ENCODE measurements at places on chromosomes 3 and 15.

GRCh38 chr3:197289726-197290125 is 8.7 kb downstream of the DLG1 start:
- no peak for DNase-seq

- DNase-seq: no peak
These were observed 57.3 kb downstream of the ACAP2 start for GRCh38 chr3:195385526-195385925.

- no peak for DNase-seq
These were observed 232.1 kb downstream of the NECTIN3 start for GRCh38 chr3:111303760-111304159.

GRCh38 chr15:38508647-38509046 is 54.7 kb downstream of the FAM98B start:
- no peak for DNase-seq

GRCh38 chr3:152266221-152266995 is 2.3 kb upstream of the MBNL1 start:
- no peak for DNase-seq

GRCh38 chr3:185958626-185959025 is 20.8 kb upstream of the TRA2B start:
- DNase-seq: no peak
